Esophagus squamous epithelium (tissue), 5 donors: ENCODE measurements at places on chromosomes 7 and 10.

DNA sequence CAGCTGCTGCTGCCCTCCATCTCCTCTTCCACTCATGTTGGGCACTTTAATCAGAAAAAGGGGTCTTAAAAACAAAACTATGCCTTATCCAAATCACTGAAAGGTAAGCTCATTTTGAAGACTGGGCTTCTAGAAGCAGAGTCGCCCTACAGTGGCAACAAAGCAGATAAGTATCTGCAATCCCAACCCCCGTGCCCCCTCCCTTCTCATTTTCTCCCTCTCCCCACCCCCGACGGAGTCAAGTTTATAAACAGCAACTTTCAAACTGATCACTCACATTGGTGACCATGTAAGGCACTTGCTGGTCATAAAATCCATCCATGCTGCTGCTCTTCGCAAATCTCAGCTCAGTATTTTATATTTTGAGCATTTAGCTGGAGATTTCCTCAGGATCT lies 738 bp downstream of the ETV1 start:
- DNase-seq: no peak

- no peak for DNase-seq
These were observed 350.1 kb downstream of the ETV1 start for GRCh38 chr7:13639396-13639795.

GRCh38 chr7:136971776-136972175 lies 103.3 kb downstream of the CHRM2 start:
- DNase-seq: no peak

DNA sequence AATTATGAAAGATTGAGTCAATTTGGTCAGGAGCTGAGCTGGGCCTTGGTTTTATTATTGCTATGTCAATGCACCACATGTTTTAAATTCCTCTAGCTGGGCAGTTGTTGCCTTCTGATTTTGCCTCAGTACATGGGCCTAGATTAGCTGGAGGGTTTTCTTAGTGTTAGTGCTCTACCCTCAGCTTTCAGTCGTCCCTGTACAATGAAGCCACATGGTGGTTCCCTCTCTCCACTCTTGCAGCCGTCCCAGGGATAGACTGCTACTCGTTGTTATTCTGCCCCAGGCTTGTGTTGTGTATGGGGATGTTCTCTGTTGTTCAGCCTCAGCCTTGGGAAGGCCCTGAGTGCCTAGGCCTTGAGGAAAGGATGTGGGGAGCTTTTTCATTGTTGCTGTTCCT lies 37.0 kb downstream of the NHLRC2 start:
- DNase-seq: no peak

- DNase-seq: no peak
These were observed 241.5 kb downstream of the PHTF2 start for GRCh38 chr7:78039790-78040776.

DNA sequence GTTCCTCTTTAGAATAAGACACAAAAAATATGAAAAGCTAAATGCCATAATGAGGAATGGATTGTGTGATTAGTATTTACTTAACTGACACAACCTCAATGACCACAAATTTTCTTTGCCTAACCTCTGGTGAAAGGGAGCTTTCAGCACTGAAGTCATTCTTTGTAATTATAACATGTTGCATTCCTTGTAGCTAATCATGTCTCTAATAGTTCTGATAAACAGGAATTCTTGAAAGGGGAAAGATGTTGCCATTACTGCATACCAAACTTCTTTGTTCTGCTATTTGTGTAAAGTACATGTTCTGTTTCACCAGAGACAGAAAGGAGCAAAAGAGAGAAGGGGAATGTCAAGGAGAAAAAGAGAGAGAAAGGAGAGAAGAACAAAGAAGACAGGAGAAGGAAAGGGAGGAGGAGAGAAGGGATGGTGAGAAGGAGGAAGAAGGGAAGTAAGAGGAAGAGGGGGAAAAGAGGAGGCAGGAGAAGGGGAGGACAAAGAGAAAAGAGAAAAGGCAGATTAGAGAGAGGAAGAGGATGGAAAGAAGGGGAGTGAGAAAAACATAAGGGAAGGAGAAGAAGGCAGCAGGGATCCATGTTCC lies 120.9 kb downstream of the SEMA3D start:
- no peak for DNase-seq

DNA sequence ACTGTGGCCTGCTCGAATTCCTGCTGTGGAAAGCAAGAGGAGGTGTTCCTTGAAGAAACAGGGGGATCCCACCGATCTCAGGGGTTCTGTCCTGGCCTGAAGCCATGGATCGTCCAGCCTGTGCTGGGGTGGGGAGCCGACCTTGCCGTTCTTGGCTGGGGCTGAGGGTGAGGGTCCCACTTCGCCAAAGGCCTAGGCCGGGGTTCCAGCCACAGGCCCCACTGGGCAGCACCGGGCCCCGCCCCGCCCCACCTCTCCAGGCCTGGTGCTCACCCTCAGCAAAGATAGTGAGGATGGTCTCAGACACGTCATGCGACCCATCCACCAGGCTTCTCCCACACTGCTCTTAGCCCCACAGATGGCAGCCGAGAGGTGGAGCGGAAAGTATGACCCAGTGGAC lies 51.4 kb upstream of the ZNF716 start:
- DNase-seq: no peak

GRCh38 chr10:47290338-47290737 lies 9.7 kb upstream of the GDF10 start:
- no peak for DNase-seq

DNA sequence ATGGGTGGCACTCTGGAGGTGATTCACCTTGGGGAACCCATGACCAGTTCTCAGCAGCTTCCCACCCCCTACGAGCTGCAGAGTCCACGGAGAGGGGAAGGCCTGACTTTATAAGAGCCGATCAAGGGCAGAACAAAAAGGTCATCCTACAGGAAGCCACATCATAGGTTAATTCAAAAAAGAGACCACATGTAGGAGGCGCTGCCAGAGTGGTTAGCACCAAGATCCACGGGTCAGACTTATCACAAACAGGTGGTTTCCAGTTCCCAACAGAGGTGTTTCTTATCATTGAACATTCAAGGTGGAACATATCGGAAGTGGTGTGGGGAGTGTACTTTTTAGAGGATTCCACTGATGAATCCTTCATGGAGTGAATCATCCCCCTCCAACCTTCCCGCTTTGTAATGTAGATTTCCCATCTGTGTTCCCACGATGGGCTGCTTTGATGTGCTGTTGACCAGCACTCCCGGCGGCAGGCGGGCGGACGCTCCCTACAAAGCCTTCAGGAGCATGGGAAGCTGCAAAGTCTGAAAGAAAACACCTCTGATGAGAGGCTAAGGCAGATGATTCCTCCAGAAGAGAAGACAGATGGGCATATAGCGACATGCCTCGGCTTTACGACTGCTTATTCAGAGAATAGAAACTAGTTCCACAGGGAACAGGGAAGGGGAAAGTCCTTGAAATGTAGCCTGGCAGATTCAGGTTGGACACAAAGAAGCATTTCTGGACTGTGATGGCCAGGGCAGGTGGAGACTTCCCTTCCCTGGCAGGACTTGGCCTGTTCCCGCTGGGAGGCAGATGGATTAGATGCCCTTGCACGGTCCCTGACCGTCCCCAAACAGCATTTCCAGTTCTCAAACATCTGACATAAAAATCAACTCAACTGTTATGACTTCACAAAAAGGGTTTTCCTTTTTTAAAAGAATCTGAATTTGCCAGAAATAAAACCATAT lies 66.5 kb downstream of the AFAP1L2 start:
- DNase-seq: no peak

DNA sequence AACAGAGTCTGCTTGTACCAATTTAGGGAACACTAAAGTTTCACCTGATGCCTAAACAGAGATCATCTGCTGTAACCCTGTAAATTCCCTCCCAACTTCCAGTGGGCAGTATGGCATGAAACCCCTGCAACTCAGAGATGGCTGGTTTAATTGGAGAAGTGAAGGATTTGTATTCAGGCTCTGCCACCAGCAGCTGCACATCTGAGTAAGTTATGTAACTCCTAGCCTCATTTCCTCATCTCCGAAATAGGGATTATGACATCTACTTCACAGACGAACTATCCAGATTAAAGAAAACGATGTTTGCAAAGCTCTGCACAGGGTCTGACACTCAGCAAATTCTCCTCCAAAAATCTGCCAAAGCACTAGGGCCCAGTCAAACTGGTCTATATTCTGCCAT lies 493.0 kb downstream of the KCNMA1 start:
- DNase-seq: no peak

GRCh38 chr7:149733924-149734790 lies 39.2 kb downstream of the ZNF467 start:
- no peak for DNase-seq

- DNase-seq: no peak
These were observed 28.1 kb upstream of the SLC26A4 start for GRCh38 chr7:107632492-107632865.

- no peak for DNase-seq
These were observed 8.8 kb upstream of the GET4 start for GRCh38 chr7:867406-868188.

GRCh38 chr7:83976302-83976701 lies 218.3 kb downstream of the SEMA3A start:
- DNase-seq: no peak

DNA sequence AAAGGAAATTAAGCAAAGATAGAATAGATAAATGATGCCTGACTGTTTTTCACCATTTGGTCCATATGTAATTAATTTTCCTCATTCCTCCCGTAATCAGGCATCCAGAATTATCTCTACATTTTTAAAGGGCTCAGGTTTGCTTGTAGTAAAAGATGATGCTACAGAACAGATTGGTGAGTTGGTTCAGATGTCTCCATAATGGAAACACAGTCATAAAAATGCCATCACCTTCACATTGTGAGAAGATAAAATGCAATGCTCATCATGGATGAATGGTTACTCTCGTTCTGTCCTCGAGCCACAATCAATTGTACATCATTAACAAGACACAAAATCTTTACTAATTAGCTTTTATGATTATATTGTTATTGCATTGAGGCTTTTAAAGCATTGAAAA lies 64.9 kb upstream of the CELF2 start:
- no peak for DNase-seq

- DNase-seq: no peak
These were observed 31.3 kb upstream of the SMC3 start for GRCh38 chr10:110535958-110536891.

- DNase-seq: no peak
These were observed 1.3 kb upstream of the BMPER start for GRCh38 chr7:33903791-33904680.

- no peak for DNase-seq
These were observed 17.9 kb downstream of the ZC3HAV1 start for GRCh38 chr7:139091677-139091996.

DNA sequence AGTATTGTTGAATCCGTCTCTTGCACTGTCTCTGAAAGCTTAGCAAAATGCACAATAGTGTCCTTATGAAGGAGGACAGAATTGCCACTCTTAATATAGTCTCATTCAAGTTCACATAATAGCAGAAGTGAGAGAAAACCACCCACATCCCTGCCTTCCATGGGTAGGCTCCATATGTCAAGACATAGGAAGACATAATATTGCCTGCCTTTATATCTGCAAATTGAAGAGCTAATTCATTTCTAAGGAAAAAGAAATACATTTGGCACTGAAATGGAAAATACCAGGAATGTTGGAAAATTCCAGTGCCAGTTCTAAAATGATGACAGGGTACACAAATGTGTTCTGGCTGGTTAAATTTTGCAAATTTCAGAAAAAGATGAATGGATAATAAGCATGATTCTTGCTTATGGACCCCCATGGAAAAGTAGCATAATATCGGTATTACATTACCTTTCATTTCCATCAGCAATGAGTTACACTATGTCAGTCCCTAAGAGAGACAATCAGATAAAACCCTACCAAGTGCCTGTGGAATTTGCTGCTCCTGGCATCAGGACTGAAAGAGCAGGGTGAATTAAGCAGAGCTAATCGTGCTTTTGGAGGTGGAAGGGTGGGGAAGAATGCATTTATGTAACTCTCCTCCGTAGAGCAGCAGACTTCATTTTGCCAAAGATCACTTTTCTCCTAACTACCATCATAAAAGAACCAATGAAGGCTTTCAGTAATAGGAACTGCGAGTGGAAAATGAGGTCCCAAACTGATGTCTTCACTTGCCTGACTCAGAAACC lies 312.6 kb downstream of the FGFR2 start:
- no peak for DNase-seq

DNA sequence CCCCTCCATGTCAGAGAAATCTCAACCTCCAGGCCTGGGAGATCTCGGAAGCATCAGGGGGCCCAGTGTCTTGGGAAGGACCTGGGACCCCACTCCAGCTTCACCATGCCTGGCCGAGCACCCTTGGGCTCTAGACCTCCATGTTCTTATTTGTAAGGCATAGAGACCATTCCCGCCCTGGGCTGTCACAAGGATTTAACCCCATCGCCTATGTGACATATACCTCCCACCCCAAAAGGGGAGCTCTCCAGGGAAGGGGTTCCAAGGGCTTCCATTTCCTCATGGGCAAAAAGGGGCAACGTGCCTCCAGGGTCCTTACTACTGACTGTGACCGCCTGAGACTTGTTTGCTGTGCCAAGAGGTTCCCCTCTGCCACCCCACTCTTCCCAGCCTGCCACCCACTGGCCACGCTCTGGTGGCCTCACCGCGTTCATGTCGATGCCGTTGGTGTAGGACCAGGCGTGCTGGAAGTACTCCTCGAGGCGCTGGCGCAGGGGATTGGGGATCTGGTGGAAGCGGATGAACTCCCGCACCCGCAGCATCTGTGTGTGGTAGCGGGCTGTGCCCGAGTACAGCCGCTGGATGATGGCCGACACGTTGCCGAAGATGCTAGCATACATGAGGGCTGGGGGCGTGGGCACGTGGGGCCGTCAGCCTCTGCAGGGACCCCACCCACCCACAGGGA lies 27.5 kb downstream of the KCNH2 start:
- no peak for DNase-seq

- no peak for DNase-seq
These were observed 5.0 kb downstream of the TSPAN33 start for GRCh38 chr7:129149511-129149910.

GRCh38 chr7:99623091-99623693 lies 6.4 kb downstream of the ZSCAN25 start:
- DNase-seq: no peak

DNA sequence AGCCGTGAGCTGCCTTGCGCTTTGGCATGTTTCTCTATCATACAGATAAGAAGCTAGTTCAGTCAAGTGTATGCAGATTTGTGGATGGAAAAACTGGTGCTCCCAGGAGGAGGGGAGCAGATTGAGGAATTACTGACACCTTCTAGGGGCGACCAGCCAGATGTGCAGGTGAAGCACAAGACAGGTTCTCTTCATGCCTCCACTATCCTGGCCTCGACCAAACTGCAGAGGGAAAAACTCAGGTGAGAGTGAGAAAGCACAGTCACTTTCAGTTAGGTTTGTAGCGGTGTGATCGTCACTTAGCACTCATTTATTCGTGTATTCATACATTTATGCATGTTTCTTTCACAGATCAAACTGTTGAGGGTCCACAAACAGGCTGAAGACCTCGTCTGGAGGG lies 600 bp upstream of the DBNL start:
- DNase-seq: no peak

- DNase-seq: no peak
These were observed 83.9 kb downstream of the HECW1 start for GRCh38 chr7:43196379-43196778.

GRCh38 chr7:121276313-121276712 lies 52.5 kb upstream of the WNT16 start:
- no peak for DNase-seq

DNA sequence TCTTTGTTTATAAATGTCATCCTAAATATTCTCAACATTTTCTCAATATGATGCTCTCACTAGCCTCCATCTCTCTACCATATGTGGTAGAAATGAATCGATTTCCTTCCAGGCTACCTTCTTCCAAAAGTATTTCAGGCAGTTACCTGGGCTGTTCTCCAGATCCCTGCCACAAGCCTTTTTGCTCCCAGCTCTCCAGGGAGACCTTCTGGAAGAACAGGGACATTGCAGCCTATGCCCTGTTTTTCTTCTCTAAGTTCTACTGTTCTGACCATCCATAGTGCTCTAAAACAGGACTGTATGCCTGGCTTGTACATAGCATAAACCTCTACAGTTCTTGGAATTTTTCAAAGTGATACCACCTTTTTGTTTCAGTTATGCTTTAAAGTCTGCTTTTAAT lies 552.8 kb downstream of the ANKRD7 start:
- DNase-seq: no peak
